ENCODE measurements at places on chromosomes 5 and 9. TPM values are rescaled to one million over a fixed set of nuclear protein-coding genes. Genes with fewer than 3 reads are reported as not detected.

GRCh38 chr9:90114641-90115425 lies 510.0 kb downstream of the GADD45G start:
- H3K27ac ChIP-seq: no peak overlapping the region
- H3K27me3 ChIP-seq: no peaks in the 10 kb centered on the region
- H3K36me3 ChIP-seq: no peaks in the 10 kb centered on the region
- H3K4me3 ChIP-seq: no peak overlapping the region

The PCDHGA10 gene
- 1.1 TPM for polyA plus RNA-seq

DNA sequence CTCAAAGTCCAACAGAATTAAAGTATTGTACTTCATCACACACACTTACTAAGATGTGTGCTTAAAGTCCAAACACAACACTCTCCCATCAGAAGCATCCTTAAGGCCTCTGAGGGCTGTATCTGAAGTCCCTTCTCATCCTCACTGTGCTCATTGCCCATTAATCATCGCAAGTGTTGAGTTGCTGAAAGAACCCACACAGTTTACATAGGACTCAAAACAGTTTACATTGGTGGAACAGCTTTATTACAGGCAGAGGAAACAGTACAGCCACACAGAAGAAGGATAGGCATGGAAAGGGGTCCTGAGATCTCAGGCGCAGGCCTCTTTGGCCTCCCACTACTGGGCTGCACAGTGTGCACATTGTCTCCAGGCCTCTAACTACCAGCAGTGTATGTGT lies 113.4 kb downstream of the CMYA5 start:
- no peak overlapping the region for H3K27ac ChIP-seq
- no peaks in the 10 kb centered on the region for H3K36me3 ChIP-seq
- no peaks in the 10 kb centered on the region for H3K4me1 ChIP-seq
- no peak for DNase-seq
- no peaks in the 10 kb centered on the region for H3K27me3 ChIP-seq

GRCh38 chr9:96413302-96414221 lies 4.6 kb downstream of the ZNF367 start:
- H3K36me3 ChIP-seq: no peaks in the 10 kb centered on the region
- no peaks in the 10 kb centered on the region for H3K4me1 ChIP-seq
- no peak for DNase-seq
- no peak overlapping the region for H3K4me3 ChIP-seq
- H3K27me3 ChIP-seq: no peaks in the 10 kb centered on the region

- H3K27me3 ChIP-seq: no peaks in the 10 kb centered on the region
- no peaks in the 10 kb centered on the region for H3K36me3 ChIP-seq
- no peak overlapping the region for H3K27ac ChIP-seq
- H3K4me1 ChIP-seq: no peaks in the 10 kb centered on the region
- DNase-seq: no peak
- no peak overlapping the region for H3K4me3 ChIP-seq
These were observed 127.2 kb upstream of the FAM120A start for GRCh38 chr9:93324191-93324834.

GRCh38 chr9:117046666-117047327 lies 359.7 kb downstream of the TRIM32 start:
- H3K4me3 ChIP-seq: no peak overlapping the region
- H3K36me3 ChIP-seq: no peaks in the 10 kb centered on the region
- DNase-seq: no peak
- H3K27me3 ChIP-seq: no peaks in the 10 kb centered on the region
- no peaks in the 10 kb centered on the region for H3K4me1 ChIP-seq
- H3K27ac ChIP-seq: no peak overlapping the region

- no peak for DNase-seq
- H3K36me3 ChIP-seq: no peaks in the 10 kb centered on the region
- no peak overlapping the region for H3K4me3 ChIP-seq
- H3K4me1 ChIP-seq: no peaks in the 10 kb centered on the region
- no peak overlapping the region for H3K27ac ChIP-seq
- H3K27me3 ChIP-seq: no peaks in the 10 kb centered on the region
These were observed 168.9 kb downstream of the DRD1 start for GRCh38 chr5:175275097-175275496.

The PRDM9 gene
- polyA plus RNA-seq: 0.03 TPM

DNA sequence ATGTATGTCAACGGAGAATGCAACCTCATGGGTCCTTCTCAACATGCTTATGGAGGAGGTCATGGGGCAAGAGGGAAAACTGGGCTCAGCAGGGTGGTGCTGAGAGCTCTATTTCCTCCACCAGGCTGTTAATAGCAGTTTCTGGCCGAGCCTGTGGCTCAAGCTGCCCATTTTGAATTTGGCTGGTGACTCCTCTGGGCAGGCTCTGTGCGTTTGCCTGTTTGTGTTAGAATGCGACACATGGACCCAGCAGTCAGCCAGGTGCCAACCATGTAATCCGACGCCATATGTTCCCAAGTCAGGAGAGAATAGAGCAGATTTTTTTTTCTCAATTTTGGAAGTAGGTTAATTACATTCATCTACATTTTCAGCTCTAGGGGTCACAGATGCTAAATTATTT lies 387.7 kb upstream of the CLINT1 start:
- H3K27ac ChIP-seq: no peak overlapping the region
- H3K27me3 ChIP-seq: no peaks in the 10 kb centered on the region
- H3K4me3 ChIP-seq: no peak overlapping the region

DNA sequence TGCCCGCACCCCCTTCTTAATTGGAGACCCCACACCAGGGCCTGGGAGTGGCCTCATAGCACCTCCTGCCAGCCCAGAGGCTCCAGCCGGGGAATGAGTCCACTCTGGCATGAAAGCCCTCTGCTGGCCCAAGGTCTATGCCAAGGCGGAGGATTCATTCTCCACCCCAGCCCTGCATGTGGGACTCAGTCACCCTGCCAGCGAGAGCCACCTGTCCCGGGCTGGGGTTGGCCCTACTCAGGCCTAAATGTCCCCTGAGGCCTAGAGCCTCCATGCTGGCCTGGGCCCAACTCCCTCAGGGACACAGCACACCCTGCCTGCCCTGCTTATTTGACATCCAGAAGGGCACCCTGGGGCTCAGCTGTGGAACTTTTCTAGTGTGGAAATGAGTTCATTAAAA lies 1.0 kb upstream of the RAPGEF1 start:
- no peak for DNase-seq
- no peaks in the 10 kb centered on the region for H3K4me1 ChIP-seq
- H3K27ac ChIP-seq: no peak overlapping the region
- H3K27me3 ChIP-seq: no peaks in the 10 kb centered on the region

The TRIO gene
- polyA plus RNA-seq: 22.0 TPM

DNA sequence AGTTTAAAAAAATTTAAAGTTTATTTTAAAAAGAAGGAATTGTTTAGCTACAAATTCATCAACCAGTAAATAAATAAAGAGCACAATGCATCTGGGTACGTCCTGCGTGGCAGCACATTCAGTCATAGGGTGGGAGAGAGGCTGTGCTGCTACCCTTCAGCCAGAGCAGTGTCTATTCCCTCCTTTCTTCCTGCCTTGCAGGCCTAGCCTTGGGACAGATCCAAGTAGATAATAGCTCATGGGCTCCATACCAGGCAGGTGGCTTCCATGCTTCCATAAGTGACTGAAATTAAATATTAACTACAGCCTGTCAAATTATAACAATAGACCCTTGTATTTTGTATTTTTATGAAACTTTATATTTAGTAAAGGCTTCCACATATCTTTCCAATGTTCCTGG lies 408.3 kb upstream of the RGMB start:
- no peak overlapping the region for H3K4me3 ChIP-seq
- no peaks in the 10 kb centered on the region for H3K4me1 ChIP-seq
- no peak overlapping the region for H3K27ac ChIP-seq
- H3K27me3 ChIP-seq: no peaks in the 10 kb centered on the region

- H3K27ac ChIP-seq: no peak overlapping the region
- DNase-seq: peak; percentile 35
- no peak overlapping the region for H3K4me3 ChIP-seq
These were observed 11.0 kb downstream of the COL5A1 start for GRCh38 chr9:134652291-134653225.
